ENCODE measurements at places on chromosomes 5 and 9.

GRCh38 chr9:107274953-107275422 is 8.1 kb upstream of the RAD23B start:
- no peak for DNase-seq

- no peak for DNase-seq
These were observed 125.4 kb downstream of the ARHGEF28 start for GRCh38 chr5:73751254-73751914.

- DNase-seq: no peak
These were observed 73.6 kb upstream of the ADAMTS16 start for GRCh38 chr5:5066276-5067186.

- DNase-seq: no peak
These were observed 577.2 kb downstream of the MTRR start for GRCh38 chr5:8446179-8446578.

DNA sequence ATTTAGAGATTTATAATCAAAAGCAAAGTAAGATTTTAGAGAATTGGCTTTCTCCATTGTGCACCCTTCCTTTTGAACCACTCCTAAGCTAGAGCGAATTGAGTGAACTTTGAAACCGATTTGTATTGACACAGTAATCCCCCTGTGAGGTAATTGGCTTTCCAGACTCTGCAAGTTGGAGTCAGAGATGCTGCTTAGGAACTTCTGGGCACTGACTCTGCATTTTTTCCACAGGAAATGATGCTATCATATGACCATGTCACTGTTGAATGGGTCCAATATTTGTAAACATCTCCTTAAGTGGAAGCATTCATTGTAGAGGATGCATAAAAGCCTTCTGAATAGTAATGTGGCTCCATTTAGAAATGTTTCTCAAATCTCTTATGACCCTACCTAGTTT is 394.4 kb upstream of the ZNF608 start:
- no peak for DNase-seq

DNA sequence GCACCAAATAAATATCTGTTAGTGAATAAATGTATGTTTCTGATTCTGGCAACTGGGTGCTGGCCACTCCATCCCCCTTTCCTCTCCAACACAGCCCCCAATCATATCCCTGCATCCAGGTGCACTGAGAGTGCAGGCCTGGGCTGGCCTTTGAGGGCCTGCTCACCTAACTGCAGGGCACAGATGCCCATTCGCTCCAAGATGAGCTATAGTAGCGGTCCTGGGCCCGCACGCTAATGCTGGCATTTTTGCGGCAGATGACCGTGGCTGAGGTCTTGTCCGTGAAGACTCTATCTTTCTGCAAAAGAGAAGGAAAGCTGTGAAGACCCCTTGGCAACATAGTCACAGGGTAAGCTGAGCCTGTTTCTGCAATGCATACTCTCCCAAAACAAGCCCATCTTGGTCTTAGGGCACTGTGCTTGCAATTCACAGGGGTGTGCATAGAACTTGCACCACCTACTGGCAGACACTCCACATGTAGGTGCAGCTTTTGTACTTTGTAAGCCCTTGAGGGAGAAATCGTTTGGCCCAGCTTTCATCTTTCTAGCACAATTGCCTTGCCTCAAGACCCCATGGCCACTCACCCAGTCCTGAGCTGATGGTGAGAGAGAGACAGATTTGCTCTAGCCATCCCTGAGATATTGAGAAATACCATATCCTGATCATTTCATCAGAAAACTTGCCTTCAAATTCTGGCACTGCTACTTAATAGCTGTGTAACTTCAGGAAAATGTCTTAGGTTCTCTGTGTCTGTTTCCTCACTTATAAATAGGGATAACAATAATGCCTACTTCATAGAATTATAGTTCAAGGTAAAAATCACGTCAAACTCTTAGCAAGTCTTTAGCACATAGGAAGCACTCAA is 13.5 kb downstream of the IL12B start:
- no peak for DNase-seq

- DNase-seq: no peak
These were observed 424.7 kb upstream of the FAM174A start for GRCh38 chr5:100110497-100110896.

DNA sequence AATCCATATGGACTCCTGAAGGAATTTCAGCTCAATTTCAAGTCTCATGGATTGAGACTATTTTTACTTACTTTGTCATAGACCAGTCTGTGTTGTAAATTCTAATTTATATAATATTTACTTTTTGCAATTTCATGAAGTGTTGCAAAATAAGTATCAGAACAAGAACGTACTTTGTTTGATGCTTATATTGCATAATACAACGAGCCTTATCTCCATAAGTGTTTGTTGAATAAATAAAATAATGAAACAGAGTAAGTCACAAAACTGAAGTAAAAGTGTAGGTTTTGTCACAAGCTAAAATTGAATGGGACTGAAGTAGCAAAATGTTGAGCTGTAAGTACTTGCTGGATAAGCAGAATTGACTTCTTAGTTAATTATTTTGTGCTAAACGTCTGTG is 3.0 kb upstream of the LIFR start:
- no peak for DNase-seq

DNA sequence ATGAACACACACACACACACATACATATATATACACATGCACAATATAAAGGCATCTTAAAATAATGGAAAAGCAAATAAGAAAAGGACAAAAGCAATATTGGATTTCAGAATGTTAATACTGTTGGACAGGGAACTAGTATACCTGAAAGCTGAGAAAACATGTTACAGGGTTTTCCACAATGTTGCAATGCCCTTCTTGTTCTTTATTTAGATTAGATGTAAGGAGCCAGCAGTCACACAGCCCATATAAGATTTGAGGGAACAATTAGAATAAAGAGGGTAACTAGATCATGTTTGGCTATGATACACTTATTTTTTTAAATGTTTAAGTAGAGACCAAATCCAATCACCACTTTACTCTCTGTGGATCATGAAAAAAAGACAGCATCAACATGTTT is 61.7 kb downstream of the SH3TC2 start:
- DNase-seq: no peak

DNA sequence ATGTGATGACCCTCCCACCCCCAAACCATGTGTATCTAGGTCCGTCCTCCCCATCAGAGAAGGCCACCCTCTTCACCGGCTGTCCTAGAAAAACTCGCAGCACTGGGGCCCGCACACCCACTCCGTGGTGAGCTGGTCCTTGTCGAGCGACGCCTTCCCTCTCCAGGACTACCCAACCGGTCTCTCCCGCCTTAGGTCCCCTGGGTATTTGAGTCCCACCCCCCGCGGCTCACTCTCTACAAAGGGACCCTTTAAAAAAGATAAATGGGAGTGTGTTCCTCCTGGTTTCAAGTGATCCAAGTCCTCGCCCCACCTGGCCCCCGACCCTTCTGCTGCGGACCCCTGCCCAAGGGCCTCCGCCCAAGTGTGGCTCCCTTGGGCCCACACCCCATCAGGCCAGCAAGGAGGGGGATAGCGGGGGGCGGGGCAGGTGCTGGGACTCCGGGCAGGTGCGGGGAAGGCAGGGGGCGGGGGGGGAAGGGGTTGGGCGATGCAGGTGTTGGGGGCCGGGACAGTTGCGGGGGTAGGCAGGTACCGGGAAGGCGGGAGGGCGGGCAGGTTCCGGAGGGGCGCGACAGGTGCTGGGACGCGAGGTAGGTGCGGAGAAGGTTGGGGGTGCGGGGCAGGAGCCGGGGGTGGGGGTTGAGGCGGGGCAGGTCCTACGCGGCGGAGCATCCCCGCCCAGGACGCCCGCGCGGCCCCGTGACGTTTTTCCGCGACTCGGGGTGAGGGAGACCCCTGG is 970 bp upstream of the ARRDC1 start:
- DNase-seq: no peak

DNA sequence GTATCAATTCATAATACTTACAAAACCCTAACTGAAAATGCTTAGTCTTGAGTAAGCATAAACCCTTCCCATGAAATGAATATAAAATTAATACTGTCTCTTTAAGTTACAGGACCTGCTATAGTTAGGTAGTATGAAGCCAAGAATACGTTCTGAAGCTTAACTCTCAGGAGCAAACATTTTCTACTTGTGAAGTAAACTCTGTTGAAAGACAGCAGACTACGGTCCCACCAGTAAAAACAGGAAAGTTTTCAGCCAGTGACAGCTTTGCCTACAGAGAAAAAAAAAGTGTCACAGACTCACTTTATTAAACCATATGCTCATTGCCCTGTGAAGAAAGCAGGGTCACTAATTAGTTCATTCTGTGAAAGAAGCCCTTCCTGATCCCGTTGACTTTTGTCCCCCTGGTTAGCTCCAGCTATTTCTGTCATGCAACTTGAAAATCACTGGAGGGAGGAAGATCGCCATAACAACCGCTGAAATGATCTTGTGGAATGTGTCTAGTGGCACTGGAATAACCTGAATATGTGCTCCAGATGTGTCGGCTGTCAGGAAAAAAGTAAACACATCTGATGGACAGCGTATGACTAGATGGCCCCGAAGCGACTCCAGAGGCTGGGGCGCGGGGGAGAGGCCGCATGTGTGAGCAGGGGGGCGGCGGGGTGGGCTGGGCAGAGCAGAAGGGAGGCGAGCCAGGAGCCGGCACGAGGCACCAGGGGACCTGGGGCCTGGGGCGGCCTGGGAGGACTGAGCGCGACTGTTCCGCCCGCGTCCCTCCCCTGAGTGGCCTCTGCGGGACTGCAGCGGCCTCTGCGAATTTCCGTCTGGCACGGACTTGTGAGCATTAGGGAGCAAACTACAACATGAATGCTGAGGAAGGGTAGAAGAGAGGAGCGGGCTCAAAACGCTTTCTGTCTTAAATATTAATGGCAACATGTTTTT is 41.9 kb downstream of the BNC2 start:
- no peak for DNase-seq

GRCh38 chr5:180643191-180643851 is 6.1 kb downstream of the FLT4 start:
- no peak for DNase-seq

DNA sequence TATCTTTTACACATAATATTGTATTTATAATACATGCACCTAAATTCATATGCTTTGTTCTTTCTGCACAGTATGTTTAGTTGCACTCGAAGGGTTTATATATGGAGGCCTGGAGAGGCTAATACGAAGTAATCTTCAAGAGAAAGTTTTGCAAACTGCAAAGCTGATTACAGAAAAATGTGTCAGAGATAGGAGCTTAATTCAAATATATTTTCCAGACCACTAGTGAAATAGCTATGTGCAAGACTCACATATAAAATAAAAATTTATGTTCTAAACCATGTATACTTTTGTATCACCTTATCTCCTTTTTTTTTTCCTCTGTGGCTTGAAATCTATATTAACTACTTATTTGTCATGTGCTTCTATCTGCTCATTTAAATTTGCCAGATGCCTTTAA is 313.8 kb downstream of the EFNA5 start:
- no peak for DNase-seq

- DNase-seq: no peak
These were observed 1.3 kb downstream of the SLC1A1 start for GRCh38 chr9:4491626-4491975.

DNA sequence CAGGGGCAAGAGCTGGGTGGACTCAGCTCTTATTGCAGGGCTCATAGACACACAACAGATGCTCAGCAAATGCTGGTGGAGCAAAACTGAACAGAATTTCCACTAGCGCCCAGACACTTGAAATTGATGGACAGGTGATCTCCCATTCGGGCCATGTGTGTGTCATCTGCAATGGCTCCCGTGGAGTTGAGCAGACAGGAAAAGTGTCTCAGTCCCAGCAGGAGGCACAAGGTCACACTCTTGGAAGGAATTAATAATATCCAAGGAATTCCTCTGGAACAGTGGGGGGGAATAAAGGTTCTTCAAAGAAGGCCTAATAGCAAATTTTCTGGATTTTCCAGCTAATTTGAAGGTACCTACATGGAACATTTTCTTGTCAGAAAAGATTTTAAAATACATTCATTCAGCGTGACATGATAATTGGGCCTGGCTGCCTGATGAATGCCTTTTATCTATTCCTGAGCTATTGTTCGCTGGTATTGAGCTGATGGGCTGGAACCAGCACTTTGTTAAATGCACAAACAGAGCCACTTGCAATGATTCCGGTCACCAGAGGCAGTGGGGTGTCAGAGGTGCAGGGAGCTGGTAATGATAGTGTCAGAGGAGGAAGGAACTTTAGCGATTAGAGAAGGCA is 31.5 kb upstream of the ALDH1B1 start:
- no peak for DNase-seq

- no peak for DNase-seq
These were observed 64.7 kb upstream of the TRPC7 start for GRCh38 chr5:136430081-136430480.

DNA sequence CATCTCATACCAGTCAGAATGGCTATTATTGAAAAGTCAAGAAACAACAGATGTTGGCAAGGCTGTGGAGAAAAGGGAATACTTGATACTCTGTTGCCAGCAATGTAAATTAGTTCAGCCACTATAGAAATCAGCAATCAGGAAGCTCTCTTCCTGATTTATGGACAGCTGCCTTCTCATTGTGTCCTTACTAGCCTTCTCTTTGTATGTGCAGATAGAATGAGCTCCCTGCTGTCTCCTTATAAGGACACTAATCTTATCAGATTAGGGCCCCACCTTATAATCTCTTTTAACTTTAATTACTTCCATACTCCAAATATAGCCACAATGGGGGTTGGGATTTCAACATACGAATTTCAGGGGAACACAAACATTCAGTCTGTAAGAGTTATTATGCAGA is 38.0 kb downstream of the KCNV2 start:
- DNase-seq: no peak

DNA sequence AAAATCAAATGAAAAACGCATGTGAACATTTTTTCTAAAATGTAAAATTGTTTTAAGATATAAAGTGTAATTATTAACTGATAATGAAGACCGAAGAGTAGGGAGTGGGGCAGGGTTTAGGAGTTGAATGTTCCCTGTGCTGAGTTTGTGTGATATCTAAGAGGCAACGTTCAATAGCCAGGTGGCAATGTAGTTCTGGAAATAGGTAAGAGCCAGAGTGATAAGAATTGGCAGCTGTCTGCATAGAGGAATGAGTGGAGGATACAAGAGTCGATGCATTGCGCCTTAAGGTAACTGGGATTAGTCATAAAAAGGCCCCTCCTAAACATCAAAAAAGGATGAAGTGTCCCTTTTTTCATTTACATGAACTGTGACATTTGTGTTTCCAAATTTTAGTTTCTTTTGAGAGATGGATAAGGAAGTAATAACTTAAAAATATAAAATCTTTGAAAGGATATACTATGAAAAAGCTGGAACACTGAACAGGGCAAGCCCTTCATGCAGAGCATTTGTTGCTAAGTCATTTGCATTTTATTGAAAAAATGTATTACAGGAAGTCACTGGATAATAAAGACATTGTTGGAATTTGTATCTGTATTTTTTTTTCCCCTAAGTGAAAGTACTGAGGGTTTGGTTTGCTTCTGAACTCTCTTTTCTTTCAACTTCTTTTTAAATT is 659.3 kb downstream of the ACTL7B start:
- DNase-seq: no peak

Measured in substantia nigra (tissue), 51 donors.